ENCODE measurements at places on chromosomes 6 and 20.

DNA sequence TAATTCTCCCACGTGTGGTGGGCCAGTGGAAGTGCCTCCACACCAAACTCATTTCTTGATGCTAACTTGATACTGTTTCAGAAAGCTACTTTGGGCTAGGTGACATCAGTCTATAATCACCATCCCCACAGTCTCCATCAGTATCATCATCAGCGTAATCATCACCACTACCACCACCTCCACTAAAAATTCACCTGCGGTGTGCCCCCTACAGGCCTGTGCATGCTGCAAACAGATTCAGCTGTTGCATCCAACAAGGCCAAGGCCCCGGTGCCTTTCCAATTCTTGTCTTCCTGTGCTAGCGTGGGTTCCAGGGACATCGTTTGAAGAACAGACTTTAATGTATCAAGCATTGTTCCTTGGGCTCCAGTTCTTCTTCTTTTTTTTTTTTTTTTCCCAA lies 201.3 kb upstream of the EXOC2 start:
- no peak for DNase-seq

DNA sequence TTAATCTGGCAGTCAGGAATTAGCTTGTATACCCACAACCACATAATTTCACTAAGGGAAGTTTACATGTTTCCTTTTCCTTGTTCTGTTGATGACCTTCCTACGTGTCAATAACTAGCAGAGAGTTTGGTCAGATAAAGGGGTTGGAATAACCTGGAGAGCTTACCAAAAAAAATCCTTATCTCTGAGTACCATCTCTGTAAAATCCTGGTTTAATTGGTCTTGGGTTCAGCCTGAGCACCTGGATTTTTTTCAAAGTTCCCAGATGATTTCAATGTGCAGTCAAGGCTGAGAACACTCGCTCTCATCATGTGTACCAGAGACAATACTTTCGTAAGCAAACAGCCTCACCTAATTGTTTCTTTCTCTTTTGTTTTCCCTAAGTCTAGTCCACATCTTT lies 483.8 kb upstream of the FLRT3 start:
- DNase-seq, result no peak

- no peak for DNase-seq
Observed at GRCh38 chr20:53738945-53739798, 145.5 kb upstream of the ZNF217 start.

DNA sequence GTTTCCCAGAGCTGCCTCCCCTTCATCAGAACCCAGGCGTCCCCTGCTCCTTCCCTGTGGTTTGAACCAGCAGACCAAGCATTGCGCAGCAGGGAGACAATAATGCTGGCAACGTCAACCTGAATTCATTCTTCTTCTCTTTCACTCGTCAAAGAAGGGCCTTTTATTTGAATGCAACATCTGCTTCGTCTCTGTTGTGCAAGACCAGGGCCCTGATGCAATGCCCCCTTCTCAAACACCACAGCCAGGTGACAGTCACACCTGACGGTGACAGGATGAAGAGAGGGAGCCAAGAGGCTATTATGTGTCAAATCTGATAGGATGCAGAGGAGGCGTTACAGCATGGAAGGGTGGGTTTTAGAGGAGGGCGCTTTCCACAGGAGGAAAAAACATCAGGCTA lies 8.0 kb downstream of the INSM1 start:
- no peak for DNase-seq

DNA sequence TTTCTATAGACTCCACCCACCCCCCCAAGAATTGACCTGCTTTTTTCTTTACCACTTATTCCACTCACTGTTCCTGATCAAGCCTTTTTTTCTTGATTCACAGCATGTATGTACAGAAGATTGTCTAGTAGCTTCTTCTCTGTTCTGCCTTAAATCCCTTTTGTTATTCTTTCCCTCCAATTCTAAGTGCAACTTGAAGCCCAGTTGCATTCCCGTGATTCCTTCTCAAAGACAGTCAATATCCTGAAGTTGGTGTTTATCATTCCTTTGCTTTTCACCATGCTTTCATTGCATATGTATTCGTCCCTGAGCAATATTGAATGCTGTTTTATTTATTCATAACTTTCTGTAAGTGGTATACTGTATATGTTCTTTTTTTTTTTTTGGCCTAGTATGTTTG lies 21.0 kb downstream of the XRN2 start:
- DNase-seq, result no peak

Data from stimulated activated CD8-positive, alpha-beta memory T cell treated with anti-CD3 and anti-CD28 coated beads, Interleukin-7, amount 100 ng/mL, for 1 hour (primary cell).